Fibroblast of pulmonary artery (primary cell): ENCODE measurements at places on chromosomes 11 and 22.

- no peak for DNase-seq
Measured at GRCh38 chr11:112776834-112777233, 184.4 kb upstream of the NCAM1 start.

DNA sequence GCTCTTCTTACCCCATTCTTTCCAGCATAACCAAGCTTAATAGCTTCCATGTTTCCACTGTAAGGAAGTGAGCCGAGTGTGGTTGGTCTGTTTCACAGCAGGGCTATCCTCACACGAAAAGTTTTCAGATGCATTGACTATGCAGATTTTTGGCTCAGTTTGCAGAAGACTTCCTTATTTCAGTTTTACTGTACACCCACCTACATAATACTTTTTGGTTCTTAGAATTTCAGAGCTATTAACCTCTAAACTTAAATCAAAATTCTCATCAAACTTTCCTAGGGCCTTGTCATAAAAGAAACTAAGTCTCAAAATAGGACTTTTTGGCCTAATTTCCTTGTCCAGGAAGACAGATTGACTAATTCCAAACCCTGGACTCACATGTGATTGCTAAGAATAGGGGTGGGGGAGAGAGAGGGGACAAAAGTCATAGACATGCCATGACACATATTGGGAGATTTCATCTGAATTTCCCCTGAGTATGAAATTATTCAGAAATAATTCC, 7.3 kb upstream of the EHF start:
- no peak for DNase-seq

DNA sequence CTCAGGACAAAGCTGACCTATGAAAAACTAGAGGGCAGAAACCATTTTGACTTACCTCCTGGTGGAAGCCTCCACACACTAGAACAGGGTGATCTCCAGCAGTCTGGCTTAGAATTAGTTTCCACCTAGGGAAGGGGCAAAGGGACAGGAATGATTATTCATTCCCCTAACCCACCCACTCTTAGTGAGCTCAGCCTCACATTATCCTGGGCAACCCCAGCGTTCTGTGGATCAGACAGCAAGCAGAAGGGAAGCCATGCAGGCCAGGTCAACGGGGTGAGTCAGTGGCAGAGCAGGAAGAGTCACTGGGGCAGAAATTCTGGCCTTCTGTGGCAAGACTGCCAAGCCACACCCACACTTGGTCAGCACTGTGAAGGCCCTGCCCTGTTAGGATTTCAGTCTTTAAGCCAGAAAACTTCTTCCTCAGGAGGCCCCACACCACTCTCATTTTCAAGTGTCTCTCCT, 10.5 kb downstream of the NUMA1 start:
- peak; percentile 81 for DNase-seq

DNA sequence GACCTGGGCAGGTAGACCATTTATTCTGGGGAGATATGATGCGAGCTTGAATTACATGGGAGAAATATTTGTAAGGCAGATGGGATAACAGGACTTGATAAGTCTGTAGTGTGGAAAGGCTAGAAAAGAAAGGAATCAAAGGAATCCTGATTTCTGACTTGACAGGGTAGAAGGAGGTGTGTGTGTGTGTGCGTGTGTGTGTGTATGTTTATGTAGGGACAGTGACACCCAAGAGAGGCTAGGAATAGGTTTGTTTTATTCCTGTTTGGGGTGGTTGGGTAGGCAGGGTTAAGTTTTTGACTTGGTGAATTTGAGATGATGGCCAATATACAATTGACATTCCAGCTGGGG, 390 bp upstream of the HTATIP2 start:
- DNase-seq, result no peak

DNA sequence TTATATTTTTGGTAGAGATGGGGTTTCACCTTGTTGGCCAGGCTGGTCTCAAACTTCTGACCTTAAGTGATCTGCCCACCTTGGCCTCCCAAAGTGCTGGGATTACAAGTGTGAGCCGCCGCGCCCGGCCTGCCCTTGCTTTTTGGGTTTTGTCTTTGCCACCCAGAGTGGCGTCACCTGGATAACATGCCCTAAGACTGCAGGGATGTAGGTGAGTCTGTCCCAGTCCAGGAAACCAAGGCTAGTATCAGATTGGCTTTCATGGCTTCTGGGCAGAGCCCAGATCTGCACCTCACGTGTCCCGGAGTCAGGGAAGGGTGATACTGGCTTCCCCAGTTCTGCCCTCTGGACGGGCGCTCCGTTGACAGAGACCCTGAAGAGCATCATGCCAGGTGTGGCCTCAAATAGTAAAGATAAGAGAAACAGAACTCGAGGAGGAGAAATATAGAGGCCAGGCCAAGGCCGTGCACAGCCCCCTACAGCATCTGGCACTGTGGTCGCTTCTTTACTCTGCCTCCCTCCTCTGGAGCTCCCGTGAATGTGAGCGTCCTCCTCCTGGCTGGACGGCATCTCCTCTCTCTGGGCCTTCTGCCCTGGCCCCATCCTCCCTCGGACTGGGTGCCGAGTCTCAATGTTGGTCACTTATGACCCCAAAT, 7.8 kb upstream of the APOBEC3B start:
- DNase-seq, result no peak

DNA sequence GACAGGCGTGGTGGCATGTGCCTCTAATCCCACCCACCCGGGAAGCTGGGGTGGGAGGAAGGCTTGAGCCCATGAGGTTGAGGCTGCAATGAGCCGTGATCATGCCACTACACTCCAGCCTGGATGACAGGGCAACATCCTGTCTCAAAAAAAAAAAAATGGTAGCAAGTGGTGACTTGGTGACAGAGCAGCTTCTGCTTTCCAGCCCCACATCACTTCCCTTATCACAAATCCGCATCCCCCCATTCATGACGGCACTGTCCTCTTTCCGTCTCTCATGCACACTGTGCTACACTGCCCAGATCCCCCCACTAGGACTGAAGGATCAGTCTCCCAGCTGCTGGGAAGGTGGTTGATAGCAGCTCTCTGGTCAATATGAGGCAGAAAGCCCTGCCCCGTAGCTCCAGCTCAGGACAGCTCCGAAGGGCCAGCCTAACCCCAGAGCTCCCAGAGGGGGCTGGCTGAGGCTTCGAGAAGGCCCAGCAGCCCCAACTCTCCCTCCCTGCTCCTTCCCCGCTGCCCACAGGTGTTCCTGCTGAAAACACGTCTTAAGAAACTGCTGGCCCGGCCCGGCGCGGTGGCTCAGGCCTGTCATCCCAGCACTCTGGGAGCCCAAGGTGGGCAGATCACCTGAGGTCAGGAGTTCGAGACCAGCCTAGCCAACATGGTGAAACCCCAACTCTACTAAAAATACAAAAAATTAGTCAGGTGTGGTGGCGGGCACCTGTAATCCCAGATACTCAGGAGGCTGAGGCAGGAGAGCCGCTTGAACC, 15.9 kb downstream of the PGA5 start:
- no peak for DNase-seq

DNA sequence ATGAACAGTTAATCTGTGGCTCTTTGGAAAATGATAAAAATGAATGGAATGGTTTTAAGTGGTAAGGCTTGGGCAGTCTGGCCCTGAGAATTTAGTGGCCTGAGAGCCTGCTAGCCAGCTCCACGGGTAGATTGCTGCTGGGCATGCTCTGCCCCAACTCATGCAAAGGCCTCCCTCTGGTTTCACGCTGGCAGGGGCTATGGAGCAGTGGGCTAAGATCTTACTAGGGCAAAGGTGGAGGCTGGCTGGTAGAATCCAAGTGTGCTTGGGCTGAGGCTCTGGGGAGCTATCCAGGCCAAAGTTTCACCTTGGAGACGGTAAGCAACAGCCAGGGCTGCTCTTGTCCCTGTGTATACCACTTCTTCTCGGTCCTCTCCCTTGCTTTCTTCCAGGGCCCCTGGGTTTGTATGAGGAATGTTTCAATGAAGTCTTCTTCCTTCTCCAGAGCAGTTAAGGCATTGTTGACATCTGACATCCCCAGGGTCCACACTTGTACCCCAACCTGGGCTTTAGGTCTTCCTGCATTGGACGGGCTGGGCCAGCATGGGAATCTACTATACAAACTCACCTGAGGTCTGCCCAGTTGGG, 27.4 kb downstream of the UBE2L3 start:
- DNase-seq, result no peak
